ENCODE measurements at places on chromosomes 6 and 20.

DNA sequence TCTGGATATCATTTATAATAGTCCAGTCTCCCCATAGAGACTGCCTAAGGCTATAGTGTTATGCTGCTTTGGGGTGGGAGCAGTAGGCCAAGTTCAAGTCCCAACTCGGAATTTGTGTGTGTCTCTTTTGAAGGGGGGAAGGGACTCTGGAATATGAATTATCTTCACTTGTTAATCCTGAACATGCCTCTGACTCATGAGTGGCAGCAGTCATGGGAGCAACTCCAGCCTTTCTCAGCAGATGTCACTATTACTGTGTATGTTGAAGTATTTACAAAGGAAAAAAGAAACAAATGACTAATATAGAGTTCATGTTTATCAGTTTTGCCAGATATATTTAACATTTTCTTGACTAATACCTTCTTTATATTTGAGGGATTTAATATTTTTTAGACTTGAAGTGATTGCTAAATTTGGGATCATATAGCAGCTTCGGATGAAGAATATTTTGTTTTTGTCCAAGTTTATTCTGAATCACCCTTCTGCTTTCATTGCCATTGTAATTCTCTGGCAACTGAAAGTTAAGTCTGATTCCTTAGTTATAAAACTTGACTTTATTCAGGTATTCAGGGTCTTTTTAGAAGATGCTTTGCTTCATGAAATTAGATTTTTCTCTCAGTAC lies 23.4 kb downstream of the FAM217A start:
- DNase-seq = peak; percentile 46

DNA sequence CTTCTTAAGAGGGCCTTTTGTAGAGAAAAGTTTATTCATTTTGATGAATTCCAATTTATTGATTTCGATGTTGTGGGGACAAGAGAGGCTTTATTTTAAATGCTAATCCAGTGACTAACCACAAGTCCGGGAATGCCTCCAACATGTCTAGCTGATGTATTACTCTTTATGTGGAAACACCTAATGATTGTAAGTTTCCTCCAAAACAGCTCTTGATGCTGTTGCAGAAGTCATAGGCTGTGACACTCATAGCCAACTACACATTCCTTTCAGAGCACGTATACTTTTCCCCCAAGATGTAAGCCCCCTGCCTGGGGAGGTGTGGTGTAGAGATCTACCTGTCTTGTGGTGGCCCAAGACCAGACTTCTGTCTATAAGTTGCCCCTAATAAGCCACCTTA lies 61.3 kb upstream of the RNF24 start:
- no peak for DNase-seq

GRCh38 chr6:52696418-52696817 lies 25.5 kb downstream of the TMEM14A start:
- DNase-seq = no peak

- no peak for DNase-seq
These were observed 51.6 kb downstream of the LAMA4 start for GRCh38 chr6:112202639-112203341.

- no peak for DNase-seq
These were observed 35.2 kb upstream of the MRGBP start for GRCh38 chr20:62760856-62761758.

- DNase-seq = no peak
These were observed 312.8 kb upstream of the PTCHD4 start for GRCh38 chr6:48423640-48424365.

DNA sequence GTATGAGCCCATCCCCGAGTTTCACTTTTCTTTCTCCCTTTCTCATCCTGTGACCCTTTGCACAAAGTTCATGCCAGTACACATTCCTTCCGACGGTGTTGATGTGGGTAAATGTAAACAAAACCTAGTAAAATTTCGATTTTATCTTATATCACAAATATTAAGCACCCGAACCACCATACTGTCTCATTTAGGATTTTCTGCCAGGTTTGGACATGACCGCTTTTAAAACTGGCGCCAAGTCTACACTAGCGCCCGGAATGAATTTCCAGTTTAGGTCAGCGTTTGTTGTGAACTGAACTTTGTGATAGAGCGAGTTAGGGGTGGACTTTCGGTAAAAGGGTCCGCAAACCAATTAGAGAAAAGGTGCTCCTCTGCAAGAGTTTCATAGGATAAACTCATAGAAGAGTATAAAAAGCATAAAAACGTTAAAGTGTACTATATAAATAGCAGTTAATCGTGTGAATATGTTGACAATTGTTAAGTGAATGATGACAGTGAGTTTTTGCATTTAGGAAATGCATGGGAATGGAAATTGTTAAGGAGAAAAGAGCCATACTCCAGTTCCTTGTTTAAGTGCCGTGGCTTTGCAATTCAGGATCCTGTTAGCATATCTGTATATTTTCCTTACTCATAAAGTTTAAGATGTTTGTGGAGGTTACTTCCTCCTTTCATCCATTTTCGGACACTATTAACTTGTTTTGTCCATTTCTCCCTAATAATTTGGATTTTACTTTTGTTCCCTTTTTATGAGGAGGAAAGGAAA lies 937 bp downstream of the AKAP7 start:
- DNase-seq = no peak

DNA sequence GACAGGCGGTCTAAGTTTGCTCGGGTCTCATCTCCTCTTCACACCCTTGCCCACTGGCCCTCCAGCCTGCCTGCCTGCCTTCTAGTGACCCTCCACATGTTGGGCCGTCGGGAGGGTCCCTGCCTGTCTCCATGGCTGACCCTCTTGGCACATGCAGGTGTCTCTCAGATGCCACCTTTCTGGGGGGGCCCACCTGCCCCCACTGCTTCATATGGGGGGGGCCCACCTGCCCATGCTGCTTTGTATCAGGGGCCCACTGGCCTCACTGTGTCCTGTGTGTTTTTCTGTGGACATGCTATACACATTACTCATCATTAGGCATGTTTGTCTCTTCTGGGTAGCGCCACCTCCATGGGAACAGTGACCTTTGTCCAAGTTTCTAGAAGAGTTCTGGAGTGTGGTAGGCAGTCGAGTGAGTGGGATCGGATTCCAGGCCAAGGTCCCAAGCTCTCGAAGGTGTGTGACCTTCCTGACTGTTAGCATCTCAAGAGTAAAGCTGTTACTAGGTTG lies 40.4 kb upstream of the KIF25 start:
- no peak for DNase-seq

- no peak for DNase-seq
These were observed 300.8 kb downstream of the PHF3 start for GRCh38 chr6:63936399-63936798.

DNA sequence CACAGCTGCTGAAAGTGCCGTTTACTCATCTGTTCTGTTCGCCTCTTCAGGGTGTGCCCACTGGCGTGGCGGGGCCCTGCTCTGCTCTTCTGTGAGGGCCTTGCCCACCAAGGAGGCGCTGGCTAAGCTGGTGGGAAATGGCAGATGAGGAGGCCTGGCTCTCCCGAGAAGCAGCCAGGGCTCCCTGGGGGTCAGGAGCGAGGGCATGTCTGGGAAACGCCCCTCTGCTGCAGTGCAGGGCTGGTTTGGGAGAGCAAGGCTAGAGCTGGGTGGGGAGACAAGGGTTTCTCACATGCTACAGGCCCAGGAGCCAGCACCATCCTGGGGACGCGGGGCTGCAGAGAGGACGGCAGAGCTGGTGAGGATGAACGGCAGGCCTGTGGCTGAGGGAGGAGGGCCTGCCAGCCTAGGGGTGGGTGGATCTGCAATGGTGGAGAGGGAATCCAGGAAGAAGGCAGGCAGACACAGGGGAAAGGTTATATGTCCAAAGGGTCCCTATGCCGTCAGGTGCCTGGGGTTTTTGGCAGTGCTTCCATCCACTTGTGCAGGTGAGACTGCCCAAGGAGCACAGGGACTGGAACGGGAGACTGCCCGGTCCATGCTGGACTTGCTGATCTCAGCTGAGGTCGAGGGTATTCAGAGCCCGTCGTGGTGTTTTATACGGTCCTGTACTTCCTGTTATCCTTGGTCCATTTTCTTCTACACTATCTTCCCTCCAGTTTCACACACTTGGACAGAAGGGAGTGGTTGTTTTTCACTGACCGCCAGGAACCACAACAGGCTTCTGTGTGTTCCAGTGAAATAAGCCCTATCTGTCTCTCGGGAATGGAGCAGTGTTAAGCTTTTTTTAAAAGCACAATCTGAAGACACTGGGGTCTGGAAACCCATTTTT lies 119.2 kb downstream of the SYCP2 start:
- DNase-seq = peak; percentile 25

- no peak for DNase-seq
These were observed 17.4 kb downstream of the PLEKHG1 start for GRCh38 chr6:150617062-150617461.

DNA sequence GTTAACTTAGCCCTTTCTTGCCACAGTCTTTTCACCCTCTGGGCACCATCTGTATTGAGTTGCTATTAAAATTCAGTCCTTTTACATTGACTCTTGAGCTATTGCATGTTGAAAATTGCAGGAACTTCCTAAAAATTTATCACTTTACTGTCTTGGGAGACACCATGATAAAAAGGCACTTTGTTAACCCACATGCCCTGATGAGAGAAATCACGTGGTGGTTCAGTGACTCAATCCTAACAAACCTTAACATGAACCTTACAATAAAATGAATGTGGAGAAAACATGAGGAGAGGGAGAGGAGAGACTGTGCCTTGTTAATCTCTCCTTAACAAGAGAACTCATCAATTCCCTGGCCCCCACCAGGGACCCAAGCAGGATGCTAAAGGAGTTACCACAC lies 30.8 kb downstream of the GSTA4 start:
- DNase-seq = no peak

- DNase-seq = peak; percentile 19
These were observed 124.9 kb upstream of the MAFB start for GRCh38 chr20:40813708-40814630.

DNA sequence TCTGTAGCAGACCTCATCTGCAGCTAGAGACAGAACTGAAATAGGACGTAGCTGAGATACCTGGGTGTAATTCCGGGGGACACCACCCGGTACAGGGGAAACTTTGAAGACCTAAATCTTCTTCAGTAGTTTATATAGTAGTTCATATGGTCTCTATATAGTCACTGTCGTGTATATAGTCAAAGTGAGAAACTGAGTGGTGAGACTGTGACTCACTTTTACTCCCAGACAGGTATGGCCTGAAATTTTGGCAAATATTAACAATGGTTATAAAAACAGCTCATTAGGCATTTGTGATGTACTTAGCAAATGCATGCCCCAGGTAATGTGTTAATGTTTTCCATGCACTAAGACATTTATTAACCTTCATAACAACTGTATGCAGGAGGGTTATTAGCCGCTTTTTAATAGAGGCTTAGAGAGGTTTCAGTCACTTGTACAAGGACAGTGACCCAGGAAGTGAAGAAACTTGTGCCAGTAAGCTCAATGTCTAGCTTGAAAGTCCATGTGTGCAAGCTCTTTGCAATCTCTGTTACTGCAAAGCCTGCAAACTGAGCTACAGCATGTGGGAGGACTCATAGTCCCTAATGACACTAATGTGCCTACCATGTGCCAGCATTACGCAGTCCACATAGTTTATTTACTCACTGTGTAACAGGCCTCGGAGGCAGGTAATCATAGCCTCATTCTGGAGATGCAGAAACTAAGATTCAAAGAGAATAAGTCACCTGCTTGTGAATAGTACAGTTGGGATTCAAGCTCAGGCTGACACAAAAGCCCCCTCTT lies 165.4 kb upstream of the CHD6 start:
- DNase-seq = no peak

DNA sequence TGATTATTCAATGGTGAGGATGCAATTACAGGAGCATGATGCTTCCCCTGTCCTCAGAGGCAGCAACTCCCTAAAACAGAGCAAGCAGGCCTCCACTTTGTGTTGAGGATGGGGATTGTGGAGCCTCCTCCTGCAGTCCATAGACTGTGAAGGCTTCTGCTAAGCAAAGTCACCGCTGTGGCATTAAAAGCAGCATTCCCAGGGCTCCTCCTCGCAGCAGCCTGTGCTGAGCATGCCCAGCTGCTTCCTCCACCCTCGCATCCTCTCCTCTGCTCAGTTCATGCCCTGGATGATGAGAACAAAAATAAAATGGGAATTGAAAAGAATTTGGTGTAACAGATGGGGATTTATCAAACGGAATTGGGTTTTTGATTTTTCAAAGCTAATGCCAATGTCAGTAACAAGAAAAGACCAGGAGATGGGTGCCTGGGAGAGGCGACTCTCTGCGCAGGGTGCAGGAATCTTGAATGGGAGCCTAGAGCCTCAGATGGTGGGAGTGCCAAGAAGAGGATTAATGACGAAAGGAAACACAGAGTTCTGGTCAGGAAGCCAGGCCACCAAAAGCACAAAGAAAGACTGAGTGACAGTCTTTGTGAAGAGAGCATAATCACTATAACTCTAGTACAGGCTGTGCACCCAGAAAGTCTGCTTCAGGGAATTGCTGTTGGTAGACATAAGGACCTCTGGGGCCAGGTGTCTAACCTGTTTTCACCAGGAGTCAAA lies 347.6 kb downstream of the TPBG start:
- no peak for DNase-seq

- DNase-seq = no peak
These were observed 324.2 kb upstream of the HSF2 start for GRCh38 chr6:122075084-122075838.

DNA sequence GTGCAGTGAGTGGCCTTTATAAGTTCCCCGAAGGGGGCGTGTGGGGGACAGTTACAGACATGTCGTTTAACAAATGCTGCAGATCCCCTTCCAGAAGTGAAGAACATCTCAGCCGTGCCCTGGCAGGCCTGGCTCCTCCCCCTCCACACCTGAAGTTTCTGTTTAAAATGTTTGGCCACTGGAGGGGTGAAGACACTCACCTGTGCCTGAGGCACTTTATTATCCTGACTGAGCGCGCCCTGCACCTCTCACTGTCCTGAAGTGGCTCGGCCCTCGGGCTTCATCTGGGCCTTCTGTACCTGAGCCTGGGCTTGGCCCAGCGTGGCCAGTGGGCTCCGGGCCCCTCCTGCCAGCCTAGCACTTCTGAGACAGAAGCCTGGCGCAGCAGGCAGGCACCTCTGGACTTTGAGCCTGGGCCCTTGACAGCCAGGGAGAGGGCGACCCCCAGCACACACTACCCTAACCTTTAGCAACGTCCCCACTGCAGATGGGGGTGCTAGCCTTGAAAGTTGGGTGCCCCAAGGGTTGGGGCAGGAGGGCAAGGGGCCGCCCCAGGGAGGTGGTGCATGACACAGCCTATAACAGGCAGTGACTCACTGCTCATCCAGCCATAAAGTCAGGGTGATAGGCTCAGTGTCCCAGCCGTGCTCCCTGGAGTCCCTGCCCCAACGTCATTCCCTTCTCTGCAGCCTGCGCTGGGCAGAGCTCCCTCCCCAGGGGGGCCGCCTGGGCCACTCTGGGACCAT lies 13.6 kb upstream of the GATA5 start:
- DNase-seq = no peak

GRCh38 chr6:69974193-69974592 lies 107.8 kb downstream of the COL19A1 start:
- no peak for DNase-seq

DNA sequence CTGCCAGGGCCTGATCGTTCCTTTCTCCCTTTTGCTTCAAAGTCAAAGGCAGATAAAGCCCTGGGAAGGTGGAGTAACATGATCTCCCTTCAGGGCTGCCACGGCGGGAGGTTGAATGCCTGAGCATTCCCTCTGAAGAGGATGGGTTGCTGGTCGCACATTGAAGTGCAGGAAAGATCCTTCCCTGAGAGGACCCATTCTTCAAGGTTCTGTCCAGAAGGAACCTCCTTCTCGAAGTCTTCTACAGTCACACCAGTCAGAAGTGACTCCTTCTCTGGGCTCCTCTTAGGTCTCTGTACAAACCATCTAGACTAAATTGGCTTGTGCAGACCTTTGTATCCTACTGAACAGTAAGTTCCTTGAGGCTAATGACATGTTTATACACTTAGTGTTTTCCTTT lies 192.6 kb upstream of the VGLL2 start:
- DNase-seq = no peak

- DNase-seq = no peak
These were observed 44.5 kb downstream of the FUT9 start for GRCh38 chr6:96060249-96060648.

- DNase-seq = peak; percentile 83
These were observed at the start of gene OGFR for GRCh38 chr20:62804627-62805154. OGFR (plus strand) TSS chr20:62804835; CDS start chr20:62804860, 25 bp downstream.
